ENCODE measurements at places on chromosomes 5 and 9.

DNA sequence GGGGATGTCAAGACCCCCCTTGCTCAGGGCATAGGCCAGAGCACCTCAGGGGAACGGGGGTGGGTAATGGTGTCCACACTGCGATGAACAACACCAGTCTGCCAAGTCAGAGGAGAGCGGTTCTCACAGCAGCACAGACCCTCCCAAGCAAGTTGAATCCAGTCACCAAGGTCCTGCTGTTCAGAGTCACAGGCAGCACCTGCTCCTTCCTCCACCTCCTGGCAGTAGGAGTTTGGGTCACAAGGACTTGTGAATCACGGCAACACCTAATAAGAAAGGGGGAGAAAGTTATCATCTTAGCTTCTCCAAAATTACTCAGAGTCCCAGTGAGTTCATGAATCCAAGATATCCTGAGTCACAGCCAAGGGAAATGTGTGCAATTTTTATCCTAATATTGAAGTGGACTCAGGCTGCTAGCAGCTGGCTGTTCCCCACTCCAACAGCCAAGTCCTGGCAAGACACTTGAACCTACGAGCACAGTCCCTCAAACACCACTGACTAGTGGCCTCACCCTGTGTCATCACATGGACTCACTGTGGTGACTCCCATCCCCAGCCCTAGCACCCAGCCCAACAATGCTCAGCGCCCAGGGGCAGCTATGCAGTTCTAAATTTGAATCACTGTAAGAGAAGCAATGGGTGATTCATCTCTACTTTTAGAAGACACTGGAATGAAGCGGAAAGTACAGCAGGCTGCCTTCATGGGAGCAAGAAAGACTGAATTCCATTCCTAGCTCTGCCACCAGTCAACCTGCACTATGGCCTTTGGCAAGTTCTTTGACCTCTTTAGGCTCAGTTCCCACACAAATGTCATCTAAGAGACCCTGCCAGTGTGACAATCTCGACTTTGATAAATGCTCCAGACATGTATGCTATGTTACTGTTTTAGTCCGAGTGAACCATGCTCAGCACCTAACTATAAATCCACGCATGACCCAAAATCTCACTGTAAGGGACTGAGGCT is 113.7 kb downstream of the KLHL3 start:
- DNase-seq: no peak

GRCh38 chr5:31186672-31187267 is 6.7 kb upstream of the CDH6 start:
- DNase-seq: no peak

DNA sequence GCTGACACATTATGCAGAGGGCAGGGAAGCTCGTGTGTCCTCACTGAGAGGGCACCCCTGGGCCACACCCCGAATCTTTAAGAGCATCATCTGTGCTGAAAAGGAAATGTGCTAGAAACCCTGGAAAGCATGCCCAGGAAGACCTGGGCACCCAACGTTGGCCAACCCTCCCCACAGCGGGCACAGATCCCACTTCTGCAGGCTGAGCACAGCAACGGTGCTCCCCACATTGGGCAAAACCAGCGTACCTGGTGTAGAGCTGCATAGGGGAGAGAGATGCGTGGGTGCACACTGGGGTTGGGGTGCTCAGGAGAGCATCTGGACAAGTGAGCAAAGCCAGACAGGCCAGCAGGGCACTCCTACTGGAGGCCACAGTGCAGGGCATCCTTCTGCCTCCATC is 32.6 kb downstream of the ROR2 start:
- DNase-seq: no peak

- DNase-seq: no peak
These were observed 12.4 kb downstream of the POLK start for GRCh38 chr5:75524071-75524470.

DNA sequence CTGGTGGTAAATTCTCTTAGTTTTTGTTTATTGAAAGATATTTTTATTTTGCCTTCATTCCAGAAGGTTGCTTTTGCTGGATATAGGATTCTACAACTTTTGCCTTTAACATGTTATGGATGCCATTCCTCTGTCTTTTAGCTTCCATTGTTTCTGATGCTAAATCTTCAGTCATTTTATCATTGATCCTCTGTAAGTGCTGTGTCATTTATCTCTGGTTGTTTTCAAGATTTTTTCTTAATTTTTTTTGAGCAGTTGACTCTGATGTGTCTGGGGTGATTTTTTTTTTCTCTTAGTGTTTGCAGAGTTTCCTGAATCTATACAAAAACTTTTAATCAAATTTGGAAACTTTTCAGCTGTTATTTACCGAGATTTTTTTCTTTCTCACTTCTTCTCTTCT is 6.4 kb downstream of the CARD6 start:
- no peak for DNase-seq

GRCh38 chr5:107058235-107058634 is 612.5 kb downstream of the EFNA5 start:
- DNase-seq: no peak

GRCh38 chr9:85897848-85898247 is 43.1 kb upstream of the NAA35 start:
- no peak for DNase-seq

DNA sequence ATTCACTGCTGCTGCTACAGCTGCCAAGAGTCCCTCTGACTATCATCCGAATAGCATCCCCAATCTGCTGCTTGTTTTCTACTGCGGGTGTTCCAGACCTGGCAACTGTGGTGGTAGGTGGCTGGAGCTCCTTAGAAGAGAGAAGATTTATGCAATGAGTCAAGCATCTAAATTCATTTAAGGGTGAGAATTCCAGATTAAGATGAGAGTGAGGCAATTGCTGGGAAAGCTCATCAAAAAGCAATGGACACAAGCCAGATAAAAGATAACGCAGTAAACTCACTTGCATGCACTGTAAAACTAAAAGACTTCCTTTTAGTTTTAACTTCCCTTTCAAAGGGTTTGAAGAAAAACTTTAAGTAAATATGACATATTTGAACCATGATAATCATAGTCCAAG is 3.9 kb downstream of the PLK2 start:
- no peak for DNase-seq

DNA sequence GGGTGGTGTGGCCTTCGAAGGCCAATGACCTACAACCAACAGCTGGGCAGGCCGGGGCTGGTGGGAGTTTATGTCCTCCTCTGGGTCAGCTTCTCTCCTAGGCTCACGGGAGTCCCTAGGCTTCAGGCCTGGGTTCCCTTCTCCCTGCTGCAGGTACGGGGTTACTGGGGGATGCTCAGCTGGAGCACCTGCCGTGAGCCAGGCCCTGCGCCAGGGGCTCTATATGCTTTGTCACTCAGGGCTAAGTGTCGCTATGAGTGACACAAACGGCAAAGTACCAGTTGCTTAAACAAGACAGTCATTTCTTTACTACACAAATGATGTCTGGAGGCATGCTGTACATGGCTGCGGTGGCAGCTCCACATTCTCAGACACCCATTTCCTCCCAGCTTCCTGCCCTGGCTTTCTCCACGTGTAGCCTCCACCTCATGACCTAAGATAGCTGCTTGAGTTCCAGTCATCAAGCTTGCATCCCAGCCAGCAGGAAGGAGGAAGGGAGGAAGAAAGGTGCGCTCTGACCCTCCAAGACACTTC is 22.5 kb upstream of the NINJ1 start:
- DNase-seq: no peak

DNA sequence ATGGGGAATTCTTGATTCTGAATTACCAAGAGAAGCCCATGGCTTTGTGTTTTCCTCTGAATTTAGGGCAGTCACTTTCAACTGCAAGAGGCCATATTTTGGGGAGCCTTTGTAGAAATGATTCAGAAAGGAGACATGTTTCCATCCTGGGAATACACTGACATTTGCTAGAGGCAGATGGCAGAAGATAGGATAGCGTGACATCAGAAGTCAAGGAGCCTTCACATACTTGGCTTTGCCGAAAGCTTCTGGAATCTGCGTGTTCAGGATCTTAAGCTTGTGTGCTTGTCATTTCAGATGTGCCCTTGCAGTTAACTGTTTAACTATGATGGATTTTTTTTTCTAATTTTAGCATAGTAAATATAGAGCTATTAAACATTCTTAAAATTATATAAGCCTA is 296.2 kb downstream of the ARHGEF28 start:
- DNase-seq: no peak

GRCh38 chr5:81994679-81995078 is 22.9 kb downstream of the ATG10 start:
- no peak for DNase-seq

- DNase-seq: no peak
These were observed 10.1 kb downstream of the MYMK start for GRCh38 chr9:133514460-133515239.

GRCh38 chr5:167232675-167233311 is 1058.7 kb upstream of the WWC1 start:
- DNase-seq: no peak

DNA sequence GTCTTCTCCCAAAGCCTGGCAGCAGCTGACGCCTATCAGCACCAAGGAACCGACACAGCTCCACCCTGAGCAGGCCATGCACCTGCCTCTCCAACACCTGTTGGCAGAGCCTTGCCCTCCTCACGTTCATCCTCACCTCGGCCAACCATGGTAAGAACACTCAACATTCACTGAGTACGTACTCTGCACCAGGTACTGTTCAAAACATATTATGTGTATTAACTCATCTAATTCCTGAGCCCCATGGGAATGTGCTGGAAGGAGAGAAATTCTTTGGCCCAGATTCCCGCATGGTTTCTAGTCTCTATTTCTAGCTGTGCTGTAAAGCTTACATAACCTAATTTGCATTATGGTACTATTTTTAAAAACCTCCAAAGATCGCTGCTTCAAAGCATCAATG is 86.1 kb downstream of the GPR21 start:
- no peak for DNase-seq

GRCh38 chr9:136292591-136293448 is 11.1 kb downstream of the CCDC187 start:
- no peak for DNase-seq

DNA sequence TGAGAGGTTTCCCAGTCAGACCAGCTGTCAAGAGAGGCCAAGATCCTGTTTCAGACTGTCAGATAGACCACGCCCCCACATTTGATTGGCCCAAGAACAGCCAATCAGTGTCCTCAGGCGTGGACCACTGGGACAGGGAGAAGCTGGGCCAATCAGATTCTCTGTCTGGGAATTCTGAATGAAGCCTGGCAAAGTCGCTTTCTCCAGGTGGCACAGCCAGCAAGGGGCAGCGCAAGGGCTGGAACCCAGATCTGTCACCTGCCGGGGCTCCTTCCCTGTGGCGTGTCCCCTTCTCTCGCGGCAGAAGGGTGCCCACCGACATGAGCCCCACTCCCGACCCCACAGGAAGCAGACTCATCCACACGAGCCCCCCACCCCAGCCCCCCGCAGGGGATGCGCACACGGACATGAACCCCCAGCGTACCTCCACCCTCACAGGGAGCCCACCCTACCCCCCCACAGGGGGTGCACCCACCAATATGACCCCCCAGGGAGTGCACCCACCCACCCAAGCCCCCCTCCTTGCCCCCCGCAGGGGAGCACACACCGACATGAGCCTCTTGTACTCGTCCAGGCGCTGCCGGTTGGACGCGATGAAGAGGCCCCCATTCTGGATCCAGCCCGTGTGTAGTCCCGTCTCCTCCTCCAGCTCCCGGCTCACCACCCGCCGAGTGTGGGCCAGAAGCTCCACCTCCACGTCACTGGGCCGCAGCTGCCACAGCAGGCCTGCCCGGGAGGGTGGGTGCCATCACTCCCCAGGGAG is 6.1 kb downstream of the SARDH start:
- DNase-seq: no peak

DNA sequence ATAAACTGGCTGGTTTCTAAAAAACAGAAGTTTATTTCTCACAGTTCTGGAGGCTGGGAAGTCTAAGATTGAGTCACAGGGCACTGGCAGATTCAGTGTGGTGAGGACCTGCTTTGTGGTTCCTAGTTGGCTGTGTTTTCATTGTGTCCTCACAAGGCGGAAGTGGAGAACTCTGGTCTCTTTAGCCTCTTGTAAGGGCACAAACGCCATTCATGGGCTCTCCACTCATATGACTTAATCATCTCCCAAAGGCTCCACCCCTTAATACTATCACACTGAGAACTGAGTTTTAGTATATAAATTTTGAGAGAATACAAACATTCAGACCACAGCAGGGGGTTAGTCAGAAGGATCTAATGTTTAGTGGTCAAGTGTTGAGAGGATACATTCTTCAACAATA is 208.2 kb downstream of the SEC61B start:
- no peak for DNase-seq

DNA sequence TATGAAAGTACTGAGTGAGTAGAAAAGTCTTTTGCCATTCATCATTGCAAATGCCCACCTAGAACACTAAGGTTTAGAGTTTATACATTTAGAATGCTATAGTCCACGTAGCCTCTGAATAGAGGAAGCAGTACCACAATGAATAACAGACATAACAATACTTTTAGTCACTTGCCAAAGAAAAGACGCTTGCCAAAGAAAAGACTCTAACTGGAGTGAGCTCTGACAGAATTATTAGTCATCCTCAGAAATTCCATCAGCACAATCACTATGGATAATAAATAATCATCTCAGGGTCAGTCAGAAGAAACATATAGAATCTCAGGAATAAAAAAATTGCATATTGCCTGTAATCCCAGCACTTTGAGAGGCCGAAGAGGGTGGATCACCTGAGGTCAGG is 168.5 kb upstream of the TARS1 start:
- no peak for DNase-seq

DNA sequence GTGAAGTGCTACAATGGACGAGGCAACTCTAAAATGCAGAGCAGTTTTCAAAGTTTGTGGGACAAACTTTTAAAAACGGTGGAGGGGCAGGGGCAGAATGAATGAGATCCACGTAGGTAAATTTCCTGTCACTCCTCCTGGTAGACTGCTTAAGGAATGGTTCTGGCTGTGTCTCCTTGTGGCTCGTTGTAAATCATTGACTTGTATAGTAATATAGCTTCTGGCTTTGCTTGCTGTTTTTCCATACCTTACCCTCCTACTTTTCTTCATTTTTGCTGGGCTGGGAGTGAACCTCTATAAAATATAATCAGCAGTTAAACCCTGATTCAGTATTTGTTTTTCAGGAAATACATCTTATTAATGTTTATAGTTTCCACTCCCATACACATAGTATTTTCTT is 235.7 kb downstream of the TUSC1 start:
- DNase-seq: no peak

All from germinal center (tissue), 1 donor.